ENCODE measurements at places on chromosomes 16 and 17. TPM values are rescaled to one million over a fixed set of nuclear protein-coding genes. Genes with fewer than 3 reads are reported as not detected.

Gene AFMID
- total RNA-seq, result 36.4 TPM

Gene CNGB1
- not detected for total RNA-seq

DNA sequence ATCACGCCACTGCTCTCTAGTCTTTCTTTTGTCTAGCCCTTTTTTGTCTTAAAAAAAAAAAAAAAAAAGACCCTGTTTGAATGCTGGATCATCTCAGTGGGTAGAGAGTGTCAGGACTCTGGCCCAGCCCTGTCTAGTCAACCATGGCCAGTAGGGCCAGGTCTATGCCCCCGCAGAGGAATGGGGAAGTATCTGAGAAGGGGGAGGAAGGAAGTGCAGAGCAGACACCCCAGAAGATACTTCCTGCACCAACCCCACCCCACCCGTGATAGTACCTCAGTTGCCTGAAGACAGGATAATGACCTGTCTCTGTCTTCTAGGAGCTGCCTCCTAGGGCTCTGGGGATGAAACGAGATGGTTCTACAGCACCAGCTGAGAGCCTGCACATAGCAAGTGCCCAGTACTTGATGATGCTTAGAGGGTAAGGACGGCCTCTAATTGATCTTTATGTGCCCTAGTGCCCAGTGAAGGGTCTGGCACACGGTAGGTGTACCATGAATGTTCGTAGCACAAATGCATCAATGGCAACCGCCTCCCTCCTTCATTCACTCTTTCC lies 55.4 kb downstream of the ABAT start:
- no peak for DNase-seq

GRCh38 chr16:49491771-49492761 lies 118.5 kb downstream of the C16orf78 start:
- peak; percentile 98 for DNase-seq

DNA sequence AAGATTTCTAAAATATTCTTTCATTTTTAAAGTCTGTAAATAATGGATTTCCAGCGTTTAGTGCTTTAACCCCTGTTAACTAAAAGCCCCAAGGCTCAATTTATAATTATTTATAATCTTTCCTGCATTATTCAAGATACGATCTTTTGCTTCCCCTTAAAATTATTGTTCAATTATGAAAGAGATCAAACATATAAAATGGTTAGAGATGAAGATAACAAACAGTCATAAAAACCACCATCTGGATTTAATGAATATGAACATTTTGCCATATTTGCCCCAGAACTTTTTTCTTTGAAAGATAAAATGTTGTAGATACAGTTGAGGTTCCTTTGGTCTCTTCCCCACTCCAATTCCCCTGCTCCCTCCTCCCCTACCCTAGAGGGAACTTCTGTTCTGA lies 17.6 kb downstream of the WWP2 start:
- DNase-seq, result no peak

DNA sequence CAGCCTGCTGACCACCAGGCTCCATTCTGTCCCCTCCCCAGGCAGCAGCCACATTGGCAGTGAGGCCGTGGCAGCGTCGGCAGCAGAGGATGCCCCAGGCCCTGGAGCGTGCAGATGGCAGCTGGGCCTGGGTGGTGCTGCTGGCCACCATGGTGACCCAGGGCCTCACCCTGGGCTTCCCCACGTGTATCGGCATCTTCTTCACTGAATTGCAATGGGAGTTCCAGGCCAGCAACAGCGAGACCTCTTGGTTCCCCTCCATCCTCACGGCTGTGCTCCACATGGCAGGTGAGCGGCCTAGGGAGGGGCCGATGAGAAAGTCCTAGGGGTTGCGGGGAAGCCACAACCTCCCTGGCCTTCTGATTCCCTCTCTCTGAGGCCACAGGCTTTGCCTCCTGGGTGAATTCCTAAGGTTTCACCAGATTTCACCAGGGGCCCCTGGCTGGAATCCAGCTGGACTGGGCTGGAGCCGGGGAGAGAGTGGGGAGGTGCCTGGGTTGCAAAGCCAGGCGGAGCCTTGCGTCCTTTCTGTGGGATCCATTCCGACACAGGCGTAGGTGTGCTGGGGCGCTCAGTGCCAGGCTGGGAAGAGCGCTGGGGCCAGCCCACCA lies 5.9 kb downstream of the SLC16A5 start:
- no peak for DNase-seq

DNA sequence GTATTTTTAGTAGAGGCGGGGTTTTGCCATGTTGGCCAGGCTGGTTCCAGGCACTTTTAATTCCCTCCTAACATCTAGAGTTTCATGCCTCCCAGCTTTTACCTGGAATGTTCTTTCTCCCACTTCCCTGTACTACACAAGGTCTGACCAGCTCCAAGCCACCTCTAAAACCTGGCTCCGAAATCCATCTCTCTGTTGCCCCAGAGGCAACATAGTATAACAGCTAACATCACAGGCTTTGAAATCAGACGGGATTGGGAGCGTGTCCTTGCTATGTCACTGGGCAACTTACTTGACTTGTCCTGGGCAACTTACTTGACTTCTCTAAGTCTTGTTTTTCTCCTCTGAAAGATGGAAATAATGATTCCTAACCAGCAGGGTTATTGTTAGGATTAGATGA lies 15.1 kb downstream of the UNC45B start:
- no peak for DNase-seq

- DNase-seq, result no peak
Measured at GRCh38 chr17:15042311-15042710, 222.8 kb downstream of the PMP22 start.

- DNase-seq, result peak; percentile 7
Measured at GRCh38 chr16:16000685-16001084, 51.3 kb downstream of the ABCC1 start.

- DNase-seq, result no peak
Measured at GRCh38 chr17:73740370-73740769, 96.1 kb upstream of the SDK2 start.

Measured in H7 (cell line).